ENCODE measurements at places on chromosomes 3 and 15. TPM values are rescaled to one million over a fixed set of nuclear protein-coding genes. Genes with fewer than 3 reads are reported as not detected.

The CLDN18 gene
- total RNA-seq: not detected

The CLSTN2 gene
- total RNA-seq: not detected

The DLEC1 gene
- total RNA-seq: 5.1 TPM

The RTP3 gene
- total RNA-seq: not detected

The COL6A5 gene
- not detected for total RNA-seq

The CFAP91 gene
- not detected for total RNA-seq

The DUOXA2 gene
- not detected for total RNA-seq

The KLHL40 gene
- total RNA-seq: not detected

The CFAP44 gene
- 7.0 TPM for total RNA-seq

Measured in activated naive CD4-positive, alpha-beta T cell treated with anti-CD3 and anti-CD28 coated beads, Interleukin-2, amount 10 ng/mL, durations not matched to agents 5 hours and 36 hours (primary cell).